H7 (cell line): ENCODE measurements at places on chromosomes 5 and 9. TPM values are rescaled to one million over a fixed set of nuclear protein-coding genes. Genes with fewer than 3 reads are reported as not detected.

Gene ANKRD34B
- total RNA-seq: 0.03 TPM in 1 of 2 replicates, not detected in the other

Gene CYSRT1
- 0.83 and 2.9 TPM in 2 replicates for total RNA-seq

Gene CDH12
- 0.21 TPM in 1 of 2 replicates, not detected in the other for total RNA-seq

Gene MEIKIN
- not detected in 2 replicates for total RNA-seq

Gene PTGDS
- 1.3 and 2.0 TPM in 2 replicates for total RNA-seq

Gene HMCN2
- 2.3 and 5.2 TPM in 2 replicates for total RNA-seq

Gene HAPLN1
- 2.7 and 3.3 TPM in 2 replicates for total RNA-seq

Gene PCDHGA2
- total RNA-seq: not detected in 2 replicates

DNA sequence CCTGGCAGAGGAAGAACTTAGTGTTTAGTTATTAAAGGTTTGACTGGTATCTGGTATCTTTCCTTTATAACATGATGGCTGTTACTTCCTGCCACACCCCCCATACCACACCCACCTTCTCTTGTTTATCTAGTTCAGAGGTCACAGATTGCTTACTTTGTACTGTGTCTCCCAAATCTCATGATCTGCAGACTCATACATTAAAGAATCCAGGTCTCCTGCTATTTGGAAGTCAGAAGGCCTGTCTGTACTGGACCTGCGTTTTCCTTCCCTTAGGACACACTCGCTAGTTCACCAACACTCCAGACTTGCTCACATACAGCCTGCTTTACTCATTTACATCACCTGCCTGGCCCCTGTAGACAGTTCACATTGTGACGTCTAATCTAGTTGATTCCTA is 39.3 kb downstream of the NUDT12 start:
- DNase-seq: no peak

GRCh38 chr5:83006683-83007283 is 70.4 kb downstream of the TMEM167A start:
- DNase-seq: no peak

- DNase-seq: no peak
Observed at GRCh38 chr9:91214867-91215266, 146.9 kb downstream of the AUH start.

- no peak for DNase-seq
Observed at GRCh38 chr9:72150661-72151060, 1.4 kb downstream of the GDA start.

DNA sequence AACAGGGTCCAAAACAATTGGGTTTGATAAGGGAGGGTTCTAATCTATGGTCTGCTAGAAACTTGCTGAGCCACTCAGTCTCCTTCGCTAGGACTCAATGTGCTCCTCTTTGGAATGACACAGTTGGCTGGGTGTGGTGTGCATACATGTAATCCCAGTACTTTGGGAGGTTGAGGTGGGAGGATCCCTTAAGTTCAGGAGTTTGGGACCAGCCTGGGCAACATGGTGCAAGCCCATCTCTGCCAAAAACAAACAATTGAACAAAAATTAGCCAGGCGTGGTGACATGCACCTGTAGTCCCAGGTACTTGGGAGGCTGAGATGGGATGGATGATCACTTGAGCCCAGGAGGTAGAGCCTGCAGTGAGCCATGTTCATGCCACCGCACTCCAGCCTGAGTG is 2.7 kb upstream of the KIF4B start:
- no peak for DNase-seq

- peak; percentile 80 for DNase-seq
Observed at GRCh38 chr5:73444499-73445438, 3.8 kb downstream of the FOXD1 start.

DNA sequence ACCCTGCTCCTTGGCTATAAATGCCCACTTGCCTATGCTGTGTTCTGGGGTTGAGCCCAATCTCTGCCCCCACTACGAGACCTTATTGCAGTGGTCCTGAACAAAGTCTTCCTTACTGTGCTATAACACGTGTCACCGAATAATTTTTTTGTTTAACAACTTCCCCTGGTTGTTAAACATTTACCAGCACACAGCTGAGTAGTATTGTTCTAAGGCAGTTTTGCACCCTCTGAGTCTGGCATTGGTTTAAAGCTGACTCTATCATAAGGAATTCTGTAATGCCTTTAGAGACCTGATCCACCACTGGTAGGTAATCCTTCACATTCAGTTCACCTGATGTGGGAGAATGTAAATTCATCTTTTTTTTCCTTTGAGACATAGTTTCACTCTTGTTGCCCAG is 25.6 kb upstream of the ANKRD31 start:
- no peak for DNase-seq

DNA sequence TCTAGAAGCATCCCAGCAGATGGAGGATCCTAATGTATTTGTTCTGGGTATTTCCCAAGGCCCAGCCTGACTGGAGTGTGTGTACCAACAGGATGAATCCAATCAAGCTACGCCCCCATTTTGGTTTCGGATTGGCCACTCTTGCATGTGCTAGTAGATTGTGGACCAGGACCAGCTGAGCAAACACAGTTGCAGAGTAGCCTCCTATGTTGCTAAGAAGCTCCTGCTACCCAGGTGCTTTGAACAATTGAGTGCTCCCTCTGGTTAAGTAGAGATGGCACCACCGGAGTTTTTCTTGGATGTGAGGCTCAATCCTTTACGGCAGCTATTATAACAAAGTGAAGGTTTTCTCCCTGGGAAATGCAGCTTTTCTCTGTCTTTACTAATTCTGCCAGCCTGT is 204.5 kb downstream of the NTRK2 start:
- no peak for DNase-seq

DNA sequence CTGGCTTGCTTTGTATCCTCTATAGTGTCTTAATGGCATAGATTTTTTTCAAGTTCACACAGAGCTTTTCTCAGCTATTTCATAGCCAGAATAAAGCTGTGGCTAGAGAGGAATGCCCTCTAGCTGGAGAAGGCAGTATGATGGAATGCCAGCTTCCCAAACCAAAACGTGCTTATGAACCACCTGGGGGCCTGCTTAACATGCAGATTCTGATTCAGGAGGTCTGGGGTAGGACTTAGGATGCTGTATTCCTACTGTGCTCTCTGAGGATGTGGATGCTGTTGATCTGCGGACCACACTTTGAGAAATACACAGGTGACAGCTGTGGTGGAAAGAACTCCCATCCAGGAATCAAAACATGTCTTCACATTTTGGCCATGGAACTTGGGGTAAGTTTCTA is 49.9 kb upstream of the DPYSL3 start:
- peak; percentile 20 for DNase-seq

GRCh38 chr9:123353984-123354591 is 1.9 kb upstream of the CRB2 start:
- peak; percentile 97 for DNase-seq

GRCh38 chr9:116450378-116451139 is 236.5 kb upstream of the TRIM32 start:
- no peak for DNase-seq
